Suppressor macrophage (primary cell): ENCODE measurements at places on chromosomes 11 and 22.

- DNase-seq: no peak
Observed at GRCh38 chr11:10002221-10002620, 291.8 kb downstream of the SBF2 start.

DNA sequence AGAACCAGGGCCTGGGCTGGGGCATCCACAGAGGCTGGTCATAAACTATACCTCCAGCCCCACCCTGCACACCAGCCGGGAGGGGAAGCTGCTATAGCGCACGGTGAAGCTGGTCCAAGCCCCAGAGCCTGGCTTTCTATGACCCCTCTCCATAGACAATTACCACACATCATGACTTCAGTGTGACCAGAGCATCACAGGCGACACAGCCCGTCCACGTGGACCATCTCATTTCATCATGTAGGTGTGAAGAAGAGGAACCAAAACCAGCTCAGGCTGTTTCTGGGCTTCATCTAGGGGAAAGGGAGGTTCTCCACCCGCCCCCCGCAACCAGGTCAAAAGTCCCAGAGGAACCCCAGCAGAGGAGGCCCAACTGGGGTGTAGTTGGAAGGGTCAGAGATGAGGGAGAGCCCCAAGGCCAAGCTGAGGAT lies 3.0 kb downstream of the CXCR5 start:
- peak; percentile 81 for DNase-seq

DNA sequence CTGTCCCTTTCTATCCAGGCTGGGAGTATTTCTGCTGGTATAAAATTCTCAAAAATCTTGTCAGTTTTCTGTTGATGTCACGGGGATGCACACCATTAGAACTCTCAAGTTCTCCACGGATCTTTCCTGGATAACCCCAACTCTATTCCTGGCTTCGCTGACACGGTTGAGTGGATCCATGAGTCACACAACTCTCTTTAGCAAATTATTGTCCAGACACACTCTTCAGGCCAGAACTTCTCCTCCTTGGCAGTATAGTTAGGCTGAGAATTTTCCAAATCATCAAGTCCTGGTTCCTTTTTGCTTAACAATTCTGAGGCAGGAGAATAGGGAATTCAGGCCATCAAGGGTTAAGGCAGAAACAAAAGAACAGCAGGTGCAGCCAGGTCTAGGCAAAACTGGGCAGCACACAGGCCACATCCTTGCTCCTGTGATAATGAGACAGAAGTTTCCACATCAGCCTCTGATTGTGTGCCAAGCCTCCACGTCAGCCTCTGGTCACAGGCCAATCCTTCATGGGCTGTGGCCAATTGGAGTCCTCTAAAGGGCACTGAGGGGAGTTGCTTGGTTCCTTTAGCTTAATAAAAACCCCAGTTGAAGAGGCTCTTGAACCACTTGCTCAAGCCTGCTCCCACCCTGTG lies 5.7 kb upstream of the ACAT1 start:
- peak; percentile 10 for DNase-seq

DNA sequence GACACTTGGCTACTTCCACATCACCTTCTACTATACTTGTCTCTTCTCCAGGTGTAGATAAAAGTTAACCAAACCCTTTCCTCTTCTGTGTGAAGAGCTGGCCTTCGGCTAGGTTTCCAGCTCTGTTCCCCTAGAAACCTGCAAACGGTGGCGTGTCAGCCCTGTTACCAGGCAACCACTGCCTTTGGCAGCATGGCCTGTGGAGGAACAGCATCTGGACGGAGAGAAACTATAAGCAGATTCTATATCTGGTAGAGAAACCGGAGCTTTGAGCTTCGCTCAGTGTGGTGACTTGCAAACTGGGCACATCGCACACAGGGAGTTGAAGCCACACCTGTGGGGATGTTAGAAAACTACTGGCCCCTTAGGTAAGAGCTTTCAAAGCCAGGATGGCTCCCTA lies 35.9 kb downstream of the ARAP1 start:
- no peak for DNase-seq

DNA sequence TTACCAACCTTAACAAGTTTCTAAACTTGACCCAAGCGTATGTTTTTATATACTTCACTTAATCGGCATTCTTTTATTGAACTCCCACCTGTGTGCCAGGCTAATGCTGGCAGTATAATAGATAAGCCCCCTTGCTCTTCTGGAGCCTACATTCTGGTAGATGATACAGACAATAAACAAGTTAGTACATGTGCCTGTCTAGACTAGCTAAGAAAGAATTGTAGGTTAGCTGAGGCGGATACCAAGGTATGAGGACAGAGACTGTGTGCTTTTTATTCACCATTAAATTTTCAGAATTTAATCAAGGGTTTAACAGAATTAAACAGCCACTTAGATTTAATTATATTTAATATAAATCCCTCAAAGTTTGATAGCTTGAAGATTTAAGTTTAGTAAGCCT lies 45.7 kb downstream of the TTC17 start:
- DNase-seq: no peak

- DNase-seq: no peak
Observed at GRCh38 chr11:130330101-130330684, 15.5 kb upstream of the ZBTB44 start.

- DNase-seq: no peak
Observed at GRCh38 chr11:84117394-84117793, 831.2 kb upstream of the CCDC90B start.

DNA sequence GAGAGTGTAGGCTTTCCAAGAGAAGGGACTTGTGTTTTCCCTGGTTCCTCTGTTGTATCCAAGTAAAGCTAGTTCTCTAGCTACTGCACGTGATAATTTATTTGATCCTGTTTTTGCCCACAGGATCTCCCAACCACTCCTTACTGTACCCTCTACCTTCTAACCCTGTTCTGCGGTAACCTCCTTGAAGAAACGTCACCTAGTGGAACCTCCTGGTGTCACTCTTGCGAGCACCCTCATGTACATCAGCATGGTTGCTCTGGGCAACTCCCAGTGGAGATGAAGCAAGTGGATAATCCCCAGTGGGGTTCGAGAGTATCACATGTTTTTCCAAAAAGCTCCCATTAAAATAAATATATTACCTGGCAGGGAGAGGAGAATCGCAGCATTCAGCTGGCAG lies 108.9 kb upstream of the CLMP start:
- DNase-seq: no peak

DNA sequence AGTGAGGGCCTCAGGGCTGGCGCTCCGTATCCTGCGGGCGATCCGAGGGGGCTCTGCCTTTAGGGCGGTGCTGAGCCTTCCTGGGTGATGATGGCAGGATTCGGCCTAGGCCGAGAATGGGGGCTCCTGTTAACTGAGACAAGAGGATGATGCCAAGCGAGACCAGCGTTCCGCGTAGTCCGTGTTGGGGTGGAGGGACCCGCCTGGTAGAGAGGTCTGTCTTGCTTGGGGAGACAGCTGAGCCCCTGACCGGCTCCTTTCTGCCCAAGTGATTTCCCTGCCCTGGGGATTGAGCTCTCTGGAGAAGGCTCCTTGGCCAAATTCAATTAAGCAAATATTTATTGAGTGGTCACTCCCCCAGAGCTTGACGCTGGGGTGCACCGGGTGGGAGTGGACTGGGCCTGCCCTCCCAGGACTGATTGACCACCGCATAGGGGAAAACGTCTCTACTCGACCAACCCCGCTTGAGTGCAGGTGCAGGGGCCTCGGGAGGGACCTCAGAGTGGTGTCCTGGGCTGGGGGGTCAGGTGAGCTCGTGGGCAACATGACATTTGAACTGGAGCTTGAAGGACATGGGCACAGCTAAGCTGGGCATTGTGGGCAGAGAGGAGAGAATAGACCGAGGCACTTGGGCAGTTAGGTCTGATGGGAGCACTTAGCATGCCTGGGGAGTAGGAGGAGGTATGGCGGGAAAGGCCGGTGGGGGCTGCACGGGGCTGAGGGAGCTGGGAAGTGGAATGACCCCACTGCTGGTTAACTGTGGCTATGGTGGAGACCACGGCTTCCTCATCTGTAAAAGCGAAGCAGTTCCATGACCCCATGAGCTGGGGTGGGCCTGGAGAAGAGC lies 1.1 kb downstream of the GNAZ start:
- DNase-seq: no peak

DNA sequence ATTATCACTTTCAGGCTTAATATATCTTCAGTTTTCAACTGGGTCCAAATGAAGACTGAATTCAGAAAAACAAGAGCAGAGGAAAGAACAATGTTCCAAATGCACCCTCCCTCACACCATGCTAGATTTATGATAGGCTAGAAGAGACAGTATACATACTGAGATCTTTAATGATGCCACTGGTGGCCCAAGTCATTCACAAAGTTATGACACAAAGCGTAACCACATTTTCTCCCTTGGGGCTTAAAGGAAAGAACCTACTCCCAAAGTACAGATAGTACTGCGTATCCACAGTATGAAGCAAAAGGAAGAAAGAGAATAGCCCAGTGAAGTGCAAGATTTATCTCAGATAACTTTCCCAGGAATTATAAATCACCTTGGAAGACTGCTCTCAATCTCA lies 10.9 kb upstream of the SOX6 start:
- no peak for DNase-seq

GRCh38 chr11:19631712-19632498 lies 80.7 kb upstream of the NAV2 start:
- no peak for DNase-seq

DNA sequence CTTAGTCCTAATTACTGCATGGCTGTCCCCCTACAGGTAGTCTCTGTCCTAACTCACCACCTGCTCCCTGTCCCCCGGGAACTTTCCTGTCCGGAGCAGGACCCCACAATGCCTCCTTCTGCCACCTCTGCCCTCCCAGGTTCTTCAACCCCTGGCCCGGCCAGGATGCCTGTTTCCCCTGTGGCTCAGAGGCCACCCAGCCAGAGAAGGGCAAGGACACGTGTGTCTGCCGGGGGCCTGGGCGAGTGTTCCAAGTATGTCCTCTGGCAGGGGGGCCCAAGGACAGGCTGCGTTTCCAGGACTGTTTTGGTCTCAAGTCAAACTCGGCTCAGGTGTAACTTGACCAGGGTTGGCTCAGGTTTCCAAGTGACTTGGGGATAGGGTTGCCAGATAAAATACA lies 63.8 kb downstream of the BTG4 start:
- DNase-seq: no peak

DNA sequence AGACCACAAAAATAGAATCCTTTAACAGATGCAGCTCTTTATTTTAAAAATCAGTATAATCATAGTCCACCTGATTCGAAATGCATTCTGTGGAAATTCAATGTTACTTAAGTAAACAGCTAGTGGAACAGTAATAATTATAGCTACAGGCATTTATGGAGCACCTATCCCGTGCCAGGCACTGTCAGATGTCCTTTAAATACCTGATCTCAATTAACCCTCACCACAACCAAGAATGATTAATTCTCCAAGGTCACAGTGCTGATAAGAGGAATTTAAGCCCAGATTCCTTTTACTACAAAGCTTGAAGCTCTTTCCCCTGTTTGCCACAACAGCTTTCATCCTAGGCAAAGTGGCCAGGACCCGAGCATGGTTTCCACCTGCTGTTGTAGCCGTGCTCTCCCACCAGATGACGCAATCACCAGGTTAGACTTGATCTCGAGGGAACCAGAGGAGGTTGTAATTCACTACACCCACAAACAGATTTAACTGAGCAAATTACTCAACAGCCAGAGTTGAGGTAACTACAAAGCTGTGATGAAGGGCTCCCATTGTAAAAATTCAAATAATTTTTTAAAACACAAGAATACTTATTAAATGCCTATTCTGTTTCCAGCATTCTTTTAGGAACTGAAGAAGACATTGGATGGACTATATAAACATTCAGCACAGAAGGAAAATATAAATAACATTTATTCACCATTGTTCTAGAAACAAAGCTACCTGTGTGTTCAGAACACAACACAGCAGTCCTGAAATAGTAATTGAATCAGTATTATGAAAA lies 10.3 kb downstream of the PRDM10 start:
- DNase-seq: no peak

- DNase-seq: no peak
Observed at GRCh38 chr11:73213196-73214143, 4.6 kb upstream of the P2RY2 start.
